ENCODE measurements at places on chromosomes 2 and 18.

DNA sequence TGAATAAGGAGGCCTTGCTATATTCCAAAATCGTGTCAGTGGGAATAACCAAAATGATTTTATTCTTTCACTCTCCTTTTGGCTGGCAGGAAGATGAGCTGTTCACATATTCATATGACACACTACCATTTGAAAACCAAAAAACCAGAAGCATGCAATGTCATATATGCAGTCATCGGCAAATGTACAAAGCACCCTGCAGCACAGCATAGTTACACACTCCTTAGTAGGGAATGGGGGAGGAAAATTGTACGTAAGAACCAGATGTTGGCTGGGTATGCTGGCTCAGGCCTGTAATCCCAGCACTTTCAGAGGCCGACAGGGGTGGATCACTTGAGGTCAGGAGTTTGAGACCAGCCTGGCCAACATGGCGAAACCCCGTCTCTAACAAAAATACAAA is 176.6 kb downstream of the GFPT1 start:
- no peak for DNase-seq

DNA sequence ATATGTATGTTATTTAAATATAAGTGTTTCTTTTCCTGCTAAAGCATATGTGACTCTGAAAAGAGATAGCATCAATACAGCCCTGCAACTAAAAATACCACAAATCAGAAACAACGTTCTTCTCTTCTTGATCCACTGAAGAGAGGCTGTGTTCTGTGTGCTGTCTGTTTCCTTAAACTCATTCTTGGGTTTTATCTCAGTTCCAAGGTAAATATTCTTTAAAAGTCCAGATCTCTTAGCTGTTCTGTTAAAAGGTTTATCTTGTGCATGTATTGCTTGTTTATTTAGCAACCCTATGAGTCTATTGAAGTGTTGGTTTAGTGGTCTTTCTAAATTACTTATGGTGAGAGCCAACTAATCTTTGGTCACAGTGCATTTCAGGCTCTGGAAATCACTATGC is 173.3 kb upstream of the NT5C1B start:
- DNase-seq = no peak

DNA sequence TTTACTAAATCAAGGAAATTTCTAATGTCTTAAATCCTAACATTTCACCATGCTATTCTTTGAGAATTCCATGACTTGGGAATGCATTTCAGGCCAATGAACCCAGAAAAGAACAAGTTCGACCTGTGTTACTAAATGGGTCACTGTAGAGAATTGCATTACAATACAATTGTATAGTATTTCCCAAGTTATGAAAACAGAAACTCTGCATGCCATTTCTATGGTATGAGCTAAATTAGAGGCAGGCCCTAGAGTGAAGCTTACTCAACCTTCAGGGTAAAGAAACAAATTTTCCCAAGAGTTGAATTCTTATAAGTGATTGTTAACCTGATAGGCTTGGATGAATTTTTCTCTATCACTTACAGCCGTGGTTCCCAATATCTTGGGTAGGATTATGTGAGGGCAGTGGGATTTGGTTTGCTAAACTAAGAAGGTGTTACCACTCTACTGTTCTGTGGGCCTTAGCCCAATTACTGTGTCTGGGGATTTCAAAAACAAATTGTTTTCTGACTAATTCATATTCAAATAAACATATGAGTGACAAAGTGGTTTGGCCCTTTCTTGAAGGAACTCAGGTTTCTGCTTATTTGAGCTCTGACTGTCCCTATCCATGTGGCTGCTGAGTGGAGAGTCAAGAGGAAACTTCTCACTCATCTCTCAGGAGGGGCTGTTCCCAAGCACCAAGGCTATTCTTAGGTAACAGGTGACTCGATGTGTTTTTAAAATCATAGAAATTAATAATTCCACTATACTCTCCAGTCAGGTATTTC is 11.2 kb upstream of the SERPINB7 start:
- no peak for DNase-seq

DNA sequence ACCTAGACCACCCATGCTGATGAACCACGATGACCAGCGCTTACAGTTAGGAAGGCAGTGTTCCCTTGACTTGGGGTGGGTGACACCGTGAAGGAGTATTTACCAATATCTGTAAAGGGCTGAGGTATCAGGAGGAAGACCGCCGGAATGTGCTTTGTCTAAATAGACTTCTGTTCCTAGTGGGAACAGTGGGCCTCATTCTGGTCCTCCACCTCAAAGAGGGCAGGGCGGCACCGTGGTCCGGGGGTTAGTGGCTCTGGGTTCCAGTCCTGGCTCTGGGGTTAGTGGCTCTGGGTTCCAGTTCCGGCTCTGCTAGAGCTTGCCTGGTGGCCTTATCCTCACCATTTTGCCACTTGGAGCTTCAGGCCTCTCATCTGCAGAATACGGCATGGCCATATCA is 91.6 kb upstream of the SMAD2 start:
- DNase-seq = no peak
